ENCODE measurements at places on chromosomes 16 and 17. TPM values are rescaled to one million over a fixed set of nuclear protein-coding genes. Genes with fewer than 3 reads are reported as not detected.

The HOXB8 gene
- total RNA-seq, result 7.1 TPM

The TP53TG3B gene
- 0.37 TPM for total RNA-seq

The XAF1 gene
- total RNA-seq, result not detected

The SLC6A4 gene
- total RNA-seq, result 0.08 TPM

The CDH5 gene
- 0.17 TPM for total RNA-seq

The HCRT gene
- total RNA-seq, result not detected

The CCL8 gene
- total RNA-seq, result not detected

The CCDC200 gene
- total RNA-seq, result not detected

The NKD1 gene
- total RNA-seq, result 0.12 TPM

The KRT27 gene
- total RNA-seq, result not detected

The CCL2 gene
- 65.2 TPM for total RNA-seq

The KRTAP4-4 gene
- total RNA-seq, result not detected

The TUBB3 gene
- total RNA-seq, result 233 TPM

The TRAP1 gene
- 133 TPM for total RNA-seq

The MIEF2 gene
- total RNA-seq, result 8.4 TPM

The CDH11 gene
- 0.63 TPM for total RNA-seq

Measured in A549 treated with CpdA at 1 μM for 4 hours (cell line).